Daoy (cell line): ENCODE measurements at places on chromosomes 5 and 9. TPM values are rescaled to one million over a fixed set of nuclear protein-coding genes. Genes with fewer than 3 reads are reported as not detected.

Gene SLC12A7
- total RNA-seq, result 3.0 and 3.2 TPM in 2 replicates

- DNase-seq, result peak; percentile 87
Observed at GRCh38 chr5:57411982-57412381, 70.6 kb downstream of the ACTBL2 start.

- no peak for DNase-seq
Observed at GRCh38 chr5:171966270-171966669, 40.2 kb downstream of the FBXW11 start.

DNA sequence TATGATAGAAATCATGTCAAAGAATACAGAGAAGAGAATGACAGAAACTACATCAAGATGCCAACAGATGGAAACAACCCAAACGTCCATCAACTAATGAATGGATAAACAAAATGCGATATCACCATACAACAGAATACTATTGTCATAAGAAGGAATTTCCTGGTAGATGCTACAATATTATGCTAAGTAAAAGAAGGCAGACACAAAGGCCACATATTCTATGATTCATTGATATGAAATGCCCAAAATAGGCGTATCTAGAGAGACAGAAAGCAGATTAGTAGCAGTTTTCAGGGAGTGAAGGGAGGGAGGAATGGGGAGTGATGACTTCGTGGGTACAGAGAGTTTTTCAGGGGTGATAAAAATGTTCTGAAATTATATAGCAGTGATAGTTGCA, 58.3 kb upstream of the AKNA start:
- no peak for DNase-seq

- DNase-seq, result no peak
Observed at GRCh38 chr5:43357878-43358281, 44.7 kb upstream of the HMGCS1 start.

DNA sequence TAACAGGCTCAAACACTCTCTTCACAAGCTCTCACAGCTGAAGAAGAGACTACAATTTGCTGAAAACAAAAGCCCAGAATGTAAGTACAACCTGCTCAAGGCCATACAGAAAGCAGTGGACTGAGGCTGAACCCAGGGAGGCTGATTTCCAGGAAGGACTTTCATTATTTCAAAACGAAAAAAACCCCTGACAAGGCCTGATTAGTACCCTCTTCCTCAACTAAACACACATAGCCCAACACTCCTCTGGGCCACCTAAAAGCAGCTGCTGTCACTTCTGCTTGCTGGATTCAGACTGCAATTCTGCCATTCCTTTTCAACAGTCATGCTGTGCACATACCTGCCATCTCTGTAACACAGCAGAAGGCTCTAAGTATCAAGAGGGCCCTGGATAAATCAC, 18.2 kb downstream of the NRG2 start:
- DNase-seq, result no peak

GRCh38 chr9:16100537-16101091, 547.8 kb downstream of the CCDC171 start:
- no peak for DNase-seq

Gene CBY3
- not detected in 2 replicates for total RNA-seq

- no peak for DNase-seq
Observed at GRCh38 chr5:50439221-50439620, 1.9 kb downstream of the EMB start.

Gene LVRN
- 0.06 TPM in 1 of 2 replicates, not detected in the other for total RNA-seq

DNA sequence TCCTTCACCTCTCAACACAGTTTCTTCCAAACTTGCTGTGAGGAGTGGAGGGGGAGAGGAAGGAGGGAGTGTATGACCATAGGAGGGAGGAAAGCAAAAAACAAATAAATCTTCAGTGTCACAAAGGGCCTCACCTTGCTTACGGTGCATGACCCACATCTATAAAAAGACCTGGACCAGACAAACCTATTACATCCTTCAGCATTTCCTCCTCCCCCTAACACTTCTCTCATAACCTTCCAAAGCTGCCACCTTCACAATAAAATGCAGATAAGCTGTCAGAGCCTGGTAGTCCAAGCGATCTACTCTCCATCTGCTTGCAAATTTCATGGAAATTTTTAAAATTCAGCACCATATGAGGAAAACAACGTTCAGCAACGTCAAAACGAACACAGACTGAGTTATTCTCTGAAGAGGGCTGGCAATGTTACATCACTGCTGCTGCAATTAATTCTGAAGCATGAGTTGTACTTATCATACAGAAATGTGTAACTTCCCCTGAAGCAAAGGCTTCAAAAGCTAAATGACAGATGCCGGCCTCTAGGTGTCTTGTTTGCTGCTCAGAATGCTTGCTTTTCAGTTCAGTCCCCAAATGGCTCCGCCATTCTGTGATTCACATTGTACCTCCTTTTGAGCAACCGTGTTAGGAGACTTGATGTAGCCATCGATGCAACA, 62.9 kb downstream of the EFNA5 start:
- no peak for DNase-seq

- DNase-seq, result no peak
Observed at GRCh38 chr5:145479857-145480256, 355.3 kb downstream of the PRELID2 start.

Gene SARDH
- 0.45 and 1.2 TPM in 2 replicates for total RNA-seq
